ENCODE measurements at places on chromosomes 6 and 20. TPM values are rescaled to one million over a fixed set of nuclear protein-coding genes. Genes with fewer than 3 reads are reported as not detected.

DNA sequence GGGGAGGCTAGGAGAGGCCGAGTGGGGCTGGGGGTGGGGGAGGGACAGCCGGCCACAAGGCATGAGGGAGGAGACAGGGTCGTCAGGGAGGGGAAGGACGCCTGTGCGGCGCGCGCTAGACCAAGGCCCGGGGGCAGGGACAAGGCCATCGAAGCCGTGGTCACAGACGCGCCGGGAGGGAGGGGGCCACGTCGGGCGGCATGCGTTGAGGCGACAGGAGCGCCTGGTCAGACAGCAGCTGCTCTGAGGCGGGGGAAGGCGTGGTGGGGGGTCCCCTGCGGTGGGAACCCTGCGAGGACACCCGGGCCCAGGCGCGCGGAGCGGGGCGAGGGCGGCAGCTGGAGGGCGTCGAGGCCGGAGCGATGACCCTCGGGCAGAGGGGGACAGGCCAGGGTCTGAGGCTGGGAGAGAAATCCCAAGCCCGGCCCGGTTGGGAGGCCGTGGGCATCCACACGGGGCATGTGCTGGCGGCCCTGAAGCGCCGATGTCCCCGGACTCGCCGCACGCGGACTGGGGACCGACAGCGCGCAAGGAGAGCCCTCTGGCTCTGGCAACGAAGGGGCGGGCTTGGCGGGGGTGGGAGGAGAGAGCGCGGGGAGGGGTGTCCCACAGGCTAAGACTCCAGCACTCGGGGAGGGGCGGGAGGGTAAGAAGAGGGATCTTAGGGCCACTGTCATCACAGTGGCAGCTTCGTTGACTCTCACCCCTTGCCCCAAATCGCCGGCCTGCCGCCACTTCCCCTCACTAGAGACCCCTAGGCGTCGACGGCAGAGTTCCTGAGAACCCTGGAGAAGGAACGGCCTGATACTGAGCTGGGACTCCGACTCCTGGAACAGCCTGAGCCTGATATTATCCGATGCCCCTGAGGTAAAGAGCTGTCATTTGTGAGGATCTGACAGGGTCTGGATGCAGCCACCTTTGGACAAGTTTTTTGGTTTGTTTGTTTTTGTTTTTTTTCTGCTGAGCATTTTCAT lies 5.0 kb downstream of the TMEM239 start:
- peak overlapping the region; percentile 25 for H3K4me3 ChIP-seq
- no peak for DNase-seq
- H3K4me1 ChIP-seq, result peaks cover 11% of the 10 kb centered on the region
- no peaks in the 10 kb centered on the region for H3K36me3 ChIP-seq
- no peaks in the 10 kb centered on the region for H3K27me3 ChIP-seq
- H3K27ac ChIP-seq, result no peak overlapping the region

- no peaks in the 10 kb centered on the region for H3K4me1 ChIP-seq
- no peaks in the 10 kb centered on the region for H3K27me3 ChIP-seq
- no peak for DNase-seq
- no peak overlapping the region for H3K4me3 ChIP-seq
Measured at GRCh38 chr6:158409451-158409850, 97.2 kb downstream of the TULP4 start.

DNA sequence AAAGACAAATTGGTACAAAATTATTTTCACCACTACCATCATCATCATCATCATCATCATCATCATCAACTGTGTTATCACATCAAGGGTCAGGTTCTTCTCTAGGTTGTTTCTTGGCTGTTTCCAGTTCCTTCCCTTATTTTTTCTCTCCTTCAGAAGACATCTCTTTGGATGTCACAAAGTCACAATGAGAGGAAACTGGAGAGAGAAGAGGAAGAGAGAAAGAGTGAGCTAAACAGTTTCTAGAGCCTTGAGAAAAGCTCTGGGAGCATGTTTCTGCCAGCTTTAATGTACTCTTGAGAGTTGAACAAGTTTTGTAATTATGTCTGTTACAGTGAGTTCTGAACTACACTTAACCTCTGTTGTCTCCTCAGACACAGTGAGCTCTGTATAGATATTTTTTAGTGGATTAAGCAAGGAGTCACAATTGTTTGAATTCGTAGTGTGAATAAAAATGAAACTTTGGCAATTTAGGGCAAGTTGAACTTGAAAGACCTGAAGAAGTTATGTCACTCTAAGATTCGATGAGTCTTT lies 123.0 kb upstream of the AKIRIN2 start:
- DNase-seq, result no peak
- no peak overlapping the region for H3K4me3 ChIP-seq
- no peaks in the 10 kb centered on the region for H3K4me1 ChIP-seq
- H3K27me3 ChIP-seq, result no peaks in the 10 kb centered on the region

GRCh38 chr20:50724851-50725723 lies 6.3 kb upstream of the PARD6B start:
- no peaks in the 10 kb centered on the region for H3K36me3 ChIP-seq
- H3K4me3 ChIP-seq, result no peak overlapping the region
- DNase-seq, result no peak
- no peak overlapping the region for H3K27ac ChIP-seq
- H3K4me1 ChIP-seq, result no peaks in the 10 kb centered on the region

GRCh38 chr6:11484441-11484840 lies 53.1 kb upstream of the TMEM170B start:
- DNase-seq, result no peak
- no peaks in the 10 kb centered on the region for H3K4me1 ChIP-seq
- H3K4me3 ChIP-seq, result no peak overlapping the region

Gene VGLL2
- polyA plus RNA-seq, result not detected

GRCh38 chr20:22555791-22556564 lies 28.4 kb downstream of the FOXA2 start:
- H3K27ac ChIP-seq, result no peak overlapping the region
- no peaks in the 10 kb centered on the region for H3K27me3 ChIP-seq
- no peak overlapping the region for H3K4me3 ChIP-seq
- H3K36me3 ChIP-seq, result no peaks in the 10 kb centered on the region

DNA sequence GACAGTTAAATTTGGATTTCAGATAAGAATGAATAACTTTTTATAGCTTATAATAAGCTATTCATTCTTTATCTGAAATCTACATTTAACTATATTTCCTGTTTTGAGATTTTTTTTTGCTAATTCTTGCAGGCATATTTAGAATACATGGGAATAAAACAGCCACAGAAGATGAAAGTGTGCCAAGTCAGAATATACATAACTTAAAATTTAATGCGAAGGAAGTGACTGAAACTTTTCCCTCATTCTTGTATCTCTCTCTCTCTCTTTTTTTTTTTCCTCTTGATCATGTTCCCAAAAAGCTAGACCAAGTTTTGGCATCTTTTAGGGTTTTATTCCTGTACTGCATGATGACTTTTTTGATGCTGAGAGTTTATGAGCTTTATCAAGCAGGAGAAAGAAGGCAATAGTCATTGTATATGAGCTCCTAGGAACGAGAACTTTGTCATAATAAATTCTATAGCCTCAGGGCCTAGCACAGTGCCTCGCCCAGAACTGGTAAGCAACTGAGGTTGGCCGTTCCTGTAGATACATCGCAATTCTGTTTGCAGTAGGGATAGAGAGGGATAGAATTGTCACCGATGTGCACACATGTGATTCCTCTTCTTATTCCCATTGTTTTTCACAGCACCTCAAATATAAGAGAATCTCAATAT lies 205.2 kb downstream of the MYLK4 start:
- H3K36me3 ChIP-seq, result no peaks in the 10 kb centered on the region
- H3K4me3 ChIP-seq, result no peak overlapping the region
- H3K4me1 ChIP-seq, result peaks cover 16% of the 10 kb centered on the region
- DNase-seq, result no peak

DNA sequence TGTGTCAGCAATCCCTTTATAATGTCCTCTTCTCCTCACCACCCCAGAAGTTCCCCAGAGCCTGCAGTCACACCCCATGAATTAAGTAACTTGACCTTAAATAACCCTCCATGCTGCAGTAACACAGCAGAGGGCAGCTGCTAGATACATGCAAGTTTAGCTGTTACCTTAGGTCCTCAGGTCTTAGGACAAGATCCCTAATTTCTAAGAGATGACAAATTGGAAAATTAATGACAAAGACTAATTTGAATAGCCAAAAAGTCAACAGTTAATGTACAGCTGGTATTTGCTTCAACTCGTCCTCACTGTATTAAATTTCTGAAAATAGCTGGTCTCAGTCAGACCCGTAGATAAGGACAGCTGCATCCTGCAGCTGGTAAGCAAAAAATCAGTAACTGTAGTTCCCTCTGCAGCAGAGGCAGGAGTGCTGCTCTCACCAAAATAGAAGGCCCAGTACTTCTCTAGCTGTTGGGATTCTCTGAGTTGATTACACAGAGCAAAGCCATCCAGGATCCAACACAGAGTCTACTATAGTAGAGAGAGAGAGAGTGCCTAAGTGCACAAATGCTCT lies 62.4 kb downstream of the TNFRSF21 start:
- no peaks in the 10 kb centered on the region for H3K36me3 ChIP-seq
- no peak overlapping the region for H3K4me3 ChIP-seq
- no peaks in the 10 kb centered on the region for H3K4me1 ChIP-seq
- DNase-seq, result no peak

- DNase-seq, result no peak
- H3K4me1 ChIP-seq, result no peaks in the 10 kb centered on the region
- no peak overlapping the region for H3K4me3 ChIP-seq
- H3K27ac ChIP-seq, result no peak overlapping the region
- no peaks in the 10 kb centered on the region for H3K27me3 ChIP-seq
Measured at GRCh38 chr20:47770935-47771334, 14.3 kb downstream of the SULF2 start.

DNA sequence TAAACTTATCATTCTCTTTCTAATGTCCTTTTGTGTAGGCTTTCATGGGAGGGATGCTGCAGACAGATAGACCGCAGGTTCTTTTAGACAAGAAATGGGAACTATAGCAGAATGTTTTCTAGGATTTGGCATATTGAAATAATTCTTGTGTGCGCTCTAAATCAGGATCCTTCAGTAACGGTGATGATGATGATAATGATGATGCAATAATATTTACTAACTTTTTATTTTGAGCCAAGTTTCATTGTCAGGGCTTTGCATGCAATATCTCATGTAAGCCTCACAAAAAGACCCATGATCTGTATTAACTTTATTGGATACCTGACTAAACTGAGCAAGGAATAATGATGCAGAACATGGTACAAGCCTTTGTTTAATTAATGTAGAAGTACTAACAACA lies 280.1 kb downstream of the HAO1 start:
- DNase-seq, result no peak
- H3K27ac ChIP-seq, result no peak overlapping the region
- no peaks in the 10 kb centered on the region for H3K27me3 ChIP-seq
